ENCODE measurements at places on chromosomes 13 and 19.

GRCh38 chr19:15775249-15775648, 12.2 kb upstream of the OR10H5 start:
- no peak for DNase-seq

DNA sequence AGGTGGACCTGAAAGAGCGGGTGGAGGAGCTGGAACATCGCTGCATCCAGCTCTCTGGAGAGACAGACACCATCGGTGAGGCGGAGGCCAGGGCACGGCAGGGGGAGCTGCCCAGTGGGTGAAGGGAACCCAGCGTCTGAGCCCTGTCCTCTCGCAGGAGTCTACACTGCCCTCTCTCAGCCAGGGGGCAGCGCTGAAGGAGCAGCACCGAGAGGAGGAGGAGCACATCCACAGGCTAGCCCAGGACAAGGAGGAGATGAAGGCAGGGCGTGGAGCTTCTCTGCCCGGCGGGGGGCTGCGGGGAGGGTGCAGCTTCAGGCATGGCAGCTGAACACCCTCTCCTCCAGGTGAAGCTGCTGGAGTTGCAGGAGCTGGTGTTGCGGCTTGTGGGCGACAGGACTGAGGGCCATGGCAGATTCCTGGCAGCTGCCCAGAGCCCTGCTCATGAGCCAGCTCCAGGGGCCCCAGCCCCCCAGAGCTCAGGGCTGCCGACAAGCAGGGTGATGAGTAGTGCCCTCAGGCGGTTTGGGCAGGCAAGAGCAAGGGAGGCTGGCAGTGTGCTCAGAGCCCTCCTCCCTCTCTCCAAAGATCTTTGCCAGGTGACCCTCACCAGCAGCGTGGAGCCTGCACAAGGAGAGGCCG, 31.4 kb upstream of the ZNF492 start:
- no peak for DNase-seq

GRCh38 chr19:10010247-10010691, at the start of gene COL5A3:
TSS of gene COL5A3 (minus strand) at chr19:10010504. CDS start at chr19:10010385, 119 bp downstream.
- DNase-seq: no peak

DNA sequence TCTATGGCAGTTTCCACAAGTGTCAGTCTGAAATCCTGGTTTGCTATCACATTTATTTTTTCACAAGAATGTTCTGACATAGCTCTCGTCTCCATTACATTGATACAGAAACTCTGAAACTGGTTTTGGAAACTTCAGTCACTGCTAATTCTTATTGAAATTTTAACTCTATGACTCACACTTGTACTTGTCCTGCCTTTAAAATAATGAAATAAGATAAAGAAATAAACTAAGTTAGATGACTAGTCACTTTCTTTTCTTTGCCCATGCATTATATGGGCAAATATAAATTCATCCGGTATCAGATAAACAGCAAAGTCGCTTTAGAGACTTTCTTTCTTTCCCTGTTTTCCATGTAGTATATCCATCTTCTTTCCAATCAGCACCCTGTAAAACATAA, 257.5 kb downstream of the PCDH9 start:
- DNase-seq: no peak

DNA sequence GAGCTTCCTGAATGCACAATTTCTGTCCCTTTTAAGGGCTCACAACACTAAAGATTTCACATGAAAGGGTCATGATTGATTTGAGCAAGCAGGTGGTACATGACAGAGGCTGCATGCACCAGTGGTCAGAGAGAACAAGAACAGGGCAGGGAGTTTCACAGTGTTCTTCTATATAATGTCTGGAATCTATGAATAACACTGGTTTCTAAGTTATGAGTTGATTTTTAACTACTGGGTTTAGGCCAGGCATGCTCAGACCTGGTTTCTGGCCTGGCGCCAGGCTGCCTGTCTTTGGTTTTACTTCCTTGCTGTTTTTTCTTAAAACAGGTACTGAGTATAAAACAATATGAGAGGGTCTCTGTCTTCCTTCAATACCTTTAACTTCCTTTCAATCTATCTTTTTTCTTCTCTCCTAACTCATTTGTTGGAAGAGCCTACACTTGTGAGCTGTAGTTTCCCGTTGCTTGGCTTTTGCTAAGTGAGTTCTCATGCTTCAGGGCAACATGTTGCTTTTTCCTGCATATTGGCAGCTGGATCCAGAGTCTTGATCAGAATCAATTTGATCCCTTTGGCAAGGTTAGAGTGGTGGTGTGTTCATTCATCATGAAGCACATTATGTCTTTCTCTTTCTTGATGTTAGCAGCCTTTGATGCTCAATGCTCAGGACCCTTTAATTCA, 38.5 kb upstream of the FGF14 start:
- DNase-seq: no peak

DNA sequence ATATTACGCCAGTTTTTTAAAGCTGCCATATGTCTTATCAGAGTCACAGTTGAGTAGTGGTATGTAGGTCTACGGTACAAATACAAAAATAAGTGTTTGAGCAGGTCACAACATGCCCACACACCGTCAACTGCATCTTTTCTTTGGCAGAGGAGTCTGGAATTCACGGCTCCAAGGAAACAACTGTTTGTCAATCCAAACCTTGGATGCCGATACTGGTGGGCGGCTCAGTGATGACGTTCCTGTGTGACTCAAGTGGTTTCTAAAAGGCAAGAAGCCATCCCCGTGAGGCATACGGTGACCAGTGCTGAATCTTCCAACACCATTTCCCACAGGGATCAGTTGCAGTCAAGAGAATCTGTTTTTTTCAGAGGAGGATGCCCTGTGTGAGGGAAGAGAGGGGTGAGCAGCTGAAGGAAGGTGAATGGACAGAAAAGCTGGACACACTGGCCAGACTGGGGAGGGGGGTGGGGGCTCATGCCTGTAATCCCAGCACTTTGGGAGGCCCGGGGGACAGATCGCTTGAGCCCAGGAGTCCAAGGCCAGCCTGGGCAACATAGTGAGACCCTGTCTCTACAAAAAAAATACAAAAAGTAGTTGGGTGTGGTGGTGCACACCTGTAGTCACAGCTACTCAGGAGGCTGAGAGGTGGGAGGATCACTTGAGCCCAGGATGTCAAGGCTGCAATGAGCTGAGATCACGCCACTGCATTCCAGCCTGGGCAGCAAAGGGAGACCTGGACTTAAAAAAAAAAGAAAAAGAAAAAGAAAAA, 22.8 kb upstream of the CEBPG start:
- DNase-seq: no peak

DNA sequence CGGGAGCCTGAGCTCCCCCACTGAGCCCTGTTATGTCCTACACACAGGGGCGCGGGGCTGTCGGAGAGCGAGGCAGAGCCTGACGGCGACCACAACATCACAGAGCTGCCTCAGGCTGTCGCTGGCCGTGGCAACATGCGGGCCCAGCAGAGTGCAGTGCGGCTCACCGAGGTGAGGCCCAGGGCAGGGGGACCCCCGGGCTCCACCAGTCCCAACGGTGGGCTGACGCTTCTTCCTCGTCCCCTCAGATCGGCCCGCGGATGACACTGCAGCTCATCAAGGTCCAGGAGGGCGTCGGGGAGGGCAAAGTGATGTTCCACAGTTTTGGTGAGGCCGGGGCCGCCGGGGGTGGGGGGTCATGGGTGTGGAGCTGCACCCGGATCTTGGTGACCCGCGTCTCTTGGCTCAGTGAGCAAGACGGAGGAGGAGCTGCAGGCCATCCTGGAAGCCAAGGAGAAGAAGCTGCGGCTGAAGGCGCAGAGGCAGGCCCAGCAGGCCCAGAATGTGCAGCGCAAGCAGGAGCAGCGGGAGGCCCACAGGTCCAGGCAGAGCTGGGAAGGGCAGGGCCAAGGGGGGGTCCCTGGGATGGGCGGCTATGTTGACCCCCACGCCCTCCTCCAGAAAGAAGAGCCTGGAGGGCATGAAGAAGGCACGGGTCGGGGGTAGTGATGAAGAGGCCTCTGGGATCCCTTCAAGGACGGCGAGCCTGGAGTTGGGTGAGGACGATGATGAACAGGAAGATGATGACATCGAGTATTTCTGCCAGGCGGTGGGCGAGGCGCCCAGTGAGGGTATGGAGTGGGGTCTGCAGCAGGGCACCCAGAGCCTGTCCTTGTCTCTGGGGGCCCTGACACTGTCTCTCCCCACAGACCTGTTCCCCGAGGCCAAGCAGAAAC, 1.2 kb upstream of the P2RY11 start:
- DNase-seq: no peak

- no peak for DNase-seq
Measured at GRCh38 chr13:20418953-20419352, 106.7 kb downstream of the CRYL1 start.

GRCh38 chr19:17107546-17108452, 32.2 kb downstream of the MYO9B start:
- no peak for DNase-seq

DNA sequence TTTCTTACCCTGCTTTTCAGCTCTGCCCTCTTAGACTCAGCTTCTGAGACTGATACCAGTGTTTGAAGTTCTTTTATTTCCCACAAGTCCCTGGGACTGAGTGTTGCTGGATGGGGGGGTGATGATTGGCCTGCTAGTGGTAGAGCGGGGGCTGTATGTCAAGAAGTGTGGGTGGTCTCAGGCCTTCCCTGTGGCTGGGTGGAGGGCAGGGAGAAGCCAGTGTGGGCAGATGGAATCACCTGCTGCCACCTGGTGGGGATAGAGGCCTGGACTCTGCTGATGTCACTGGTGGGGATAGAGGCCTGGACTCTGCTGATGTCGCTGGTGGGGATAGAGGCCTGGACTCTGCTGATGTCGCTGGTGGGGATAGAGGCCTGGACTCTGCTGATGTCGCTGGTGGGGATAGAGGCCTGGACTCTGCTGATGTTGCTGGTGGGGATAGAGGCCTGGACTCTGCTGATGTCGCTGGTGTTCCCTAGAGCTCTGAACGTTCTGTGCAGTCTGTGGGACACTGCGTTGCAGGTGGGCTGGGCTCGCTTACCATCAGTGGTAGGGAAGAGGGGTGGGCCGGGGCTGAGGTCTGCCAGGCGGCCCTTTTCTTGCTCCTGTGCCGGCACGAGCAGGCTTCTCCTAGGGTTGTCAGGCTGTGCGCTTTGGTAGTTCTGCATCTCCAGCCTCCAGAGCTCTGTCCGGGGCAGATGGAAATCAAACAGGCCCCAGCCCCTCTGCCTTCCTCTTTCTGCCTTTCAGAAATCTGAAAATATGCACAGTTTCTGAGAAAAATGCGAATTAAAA, 101.3 kb downstream of the ARHGEF7 start:
- DNase-seq: peak; percentile 48

GRCh38 chr19:55027472-55028337, 10.4 kb downstream of the GP6 start:
- no peak for DNase-seq

- no peak for DNase-seq
Measured at GRCh38 chr13:78852709-78853108, 193.8 kb upstream of the OBI1 start.

DNA sequence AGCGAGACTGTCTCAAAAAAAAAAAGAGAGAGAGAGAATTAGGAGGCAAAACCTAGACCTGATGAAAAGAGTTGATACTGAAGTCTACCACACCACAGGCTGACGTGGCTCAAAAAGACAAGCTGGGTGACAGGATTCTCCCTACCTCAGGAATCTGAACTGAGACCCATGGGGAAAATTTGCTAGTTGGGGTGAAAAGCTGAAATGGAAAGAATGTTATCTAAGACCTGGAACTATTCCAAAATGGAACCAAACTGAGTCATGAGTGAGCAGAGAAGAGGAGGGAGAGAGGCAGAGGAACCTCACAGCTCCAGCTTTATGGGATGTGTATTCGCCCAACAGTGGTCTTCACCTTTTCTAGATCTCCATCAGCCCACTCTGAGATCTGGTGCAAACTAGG, 11.7 kb downstream of the SMG9 start:
- DNase-seq: no peak

GRCh38 chr13:24178847-24179485, 18.4 kb downstream of the SPATA13 start:
- no peak for DNase-seq

DNA sequence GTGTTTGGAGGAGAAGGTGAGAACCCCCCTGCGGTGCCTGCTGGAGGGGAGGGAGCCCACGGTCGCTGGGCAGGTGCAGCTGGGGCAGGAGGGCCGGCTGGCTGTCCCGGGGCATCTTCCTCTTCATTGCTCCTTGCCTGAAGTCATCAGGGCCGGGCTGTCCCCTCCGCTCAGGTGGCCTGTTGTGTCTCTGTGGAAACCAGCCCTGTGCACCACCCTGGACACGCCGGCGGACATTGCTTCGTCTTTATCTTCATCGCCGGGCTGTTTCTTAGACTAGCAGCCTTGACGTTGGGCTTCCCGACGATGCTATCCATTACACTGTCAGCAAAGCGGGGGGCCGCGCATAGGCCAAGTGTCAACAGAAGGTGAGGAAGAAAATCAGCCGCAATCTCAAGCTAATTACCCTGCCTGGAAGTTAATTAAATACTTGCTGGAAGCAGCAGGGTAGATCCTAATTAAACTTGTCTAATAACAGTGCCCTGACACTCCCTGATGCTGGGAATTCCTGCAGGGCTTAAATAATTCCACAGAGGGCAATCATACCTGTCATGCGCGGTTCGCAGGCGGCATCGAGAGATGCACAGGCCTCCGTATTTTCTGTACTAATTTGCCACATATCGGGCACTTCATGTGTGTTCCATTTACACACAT, 111.4 kb upstream of the SOX1 start:
- no peak for DNase-seq

GRCh38 chr13:70893832-70894231, 785.6 kb upstream of the KLHL1 start:
- DNase-seq: no peak

GRCh38 chr19:40623403-40624251, 22.5 kb downstream of the LTBP4 start:
- no peak for DNase-seq

DNA sequence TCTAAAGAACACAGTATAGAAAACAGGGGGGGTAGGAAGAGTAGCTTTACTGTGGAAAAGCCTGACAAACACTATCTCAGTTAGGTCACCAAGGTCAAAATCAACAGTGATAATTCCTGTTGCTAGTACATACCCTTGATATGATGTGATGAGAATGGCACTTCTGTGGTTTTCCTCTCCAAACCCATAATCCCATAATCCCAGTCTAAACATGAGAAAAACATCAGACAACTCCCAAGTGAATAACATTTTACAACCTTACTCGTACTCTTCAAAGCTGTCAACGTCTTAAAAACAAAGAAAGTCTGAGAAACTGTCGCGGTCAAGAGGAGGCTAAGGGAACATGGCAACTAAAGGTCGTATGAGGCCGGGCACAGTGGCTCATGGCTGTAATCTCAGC, 137.6 kb downstream of the FOXO1 start:
- no peak for DNase-seq

DNA sequence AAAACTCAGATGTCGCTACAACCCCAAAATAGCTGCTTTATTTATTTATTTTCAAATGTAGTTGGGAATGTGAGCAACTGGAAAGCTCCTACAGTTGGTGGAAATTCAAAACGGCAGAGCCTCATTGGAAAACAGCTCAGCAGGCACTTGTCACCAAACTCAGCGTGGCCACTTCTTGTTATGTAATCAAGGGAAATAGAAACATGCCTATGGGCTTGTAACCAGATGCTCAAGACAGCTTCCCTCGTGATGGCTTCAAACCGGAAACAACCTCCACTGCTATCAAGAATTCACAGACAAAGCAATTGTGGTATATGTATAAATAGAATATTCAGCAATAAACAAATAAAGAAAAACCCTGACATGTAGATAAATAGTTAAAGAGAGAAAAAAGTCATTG, 627.8 kb upstream of the SLC10A2 start:
- DNase-seq: no peak

- DNase-seq: no peak
Measured at GRCh38 chr13:80030491-80030890, 310.4 kb downstream of the SPRY2 start.
